ENCODE measurements at places on chromosomes 3 and 15. TPM values are rescaled to one million over a fixed set of nuclear protein-coding genes. Genes with fewer than 3 reads are reported as not detected.
A peak's percentile ranks its signal among the peaks of the same experiment; 100 is the strongest.

- H3K4me1 ChIP-seq, result peaks cover 75% of the 10 kb centered on the region
- H3K36me3 ChIP-seq, result peaks cover 25% of the 10 kb centered on the region
- no peaks in the 10 kb centered on the region for H3K27me3 ChIP-seq
- peak; percentile 58 for DNase-seq
Observed at GRCh38 chr3:56754741-56755417, 46.9 kb downstream of the ARHGEF3 start.

DNA sequence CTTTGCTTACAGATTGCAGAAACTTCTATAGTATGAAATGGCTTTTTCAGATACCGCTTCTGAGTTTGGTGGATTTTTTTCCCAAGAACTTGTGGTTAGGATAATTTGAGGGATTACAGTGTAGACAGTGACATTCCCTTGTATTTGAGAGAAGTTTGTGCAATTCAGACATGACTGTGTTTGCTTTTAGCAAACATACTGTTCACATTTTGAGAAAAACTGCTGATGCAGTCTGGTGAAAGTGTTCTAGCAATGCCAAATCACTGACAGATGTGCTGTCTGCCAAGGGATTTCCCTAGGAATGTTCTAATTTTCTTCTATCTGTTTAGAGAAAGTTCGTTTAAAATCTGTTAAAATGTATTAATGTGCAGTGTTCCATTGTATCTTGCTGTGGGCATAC, 652.6 kb downstream of the FHIT start:
- no peaks in the 10 kb centered on the region for H3K36me3 ChIP-seq
- no peak overlapping the region for H3K4me3 ChIP-seq
- DNase-seq, result no peak
- peaks cover 5% of the 10 kb centered on the region for H3K4me1 ChIP-seq
- H3K27ac ChIP-seq, result no peak overlapping the region

- H3K36me3 ChIP-seq, result no peaks in the 10 kb centered on the region
- DNase-seq, result no peak
Observed at GRCh38 chr3:105584003-105584790, 217.5 kb downstream of the ALCAM start.

DNA sequence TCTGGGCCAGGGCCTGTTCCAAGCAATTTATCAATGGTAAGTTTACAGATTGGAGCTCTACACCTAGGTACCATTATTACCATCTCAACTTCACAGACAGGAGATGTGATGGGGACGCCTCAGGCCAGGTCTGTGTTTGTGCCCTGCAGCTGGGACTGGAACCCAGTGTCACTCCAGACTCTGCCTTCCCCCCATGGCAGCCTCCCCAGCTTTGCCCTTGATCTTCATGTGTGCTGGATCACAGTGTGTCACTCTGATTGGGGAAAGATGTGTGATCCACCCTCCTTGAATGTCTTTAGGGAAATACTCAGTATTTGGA, 59.6 kb downstream of the MGLL start:
- H3K4me3 ChIP-seq, result no peak overlapping the region
- H3K4me1 ChIP-seq, result no peaks in the 10 kb centered on the region
- no peaks in the 10 kb centered on the region for H3K27me3 ChIP-seq
- no peak overlapping the region for H3K27ac ChIP-seq

DNA sequence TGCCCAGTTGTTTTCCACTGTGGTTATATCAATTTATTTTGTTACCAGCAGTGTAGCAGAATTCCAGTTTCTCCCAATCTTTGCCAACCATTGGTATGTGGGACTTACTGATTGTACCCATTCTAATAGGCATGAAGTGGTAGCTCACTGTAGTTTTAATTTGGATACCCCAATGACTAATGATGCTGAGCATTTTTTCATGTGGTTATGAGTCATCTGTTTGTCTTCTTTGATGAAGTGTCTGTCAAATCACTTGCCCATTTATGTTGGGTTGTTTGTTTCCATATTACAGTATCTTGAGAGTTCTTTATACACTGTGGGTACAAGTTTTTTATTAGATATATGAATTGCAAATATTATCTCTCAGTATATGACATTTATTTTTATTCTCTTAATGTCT, 644.3 kb downstream of the NR2F2 start:
- no peaks in the 10 kb centered on the region for H3K27me3 ChIP-seq
- no peak overlapping the region for H3K27ac ChIP-seq
- H3K4me3 ChIP-seq, result no peak overlapping the region

LEKR1 gene
- total RNA-seq, result 0.64 TPM

- DNase-seq, result no peak
- H3K27me3 ChIP-seq, result no peaks in the 10 kb centered on the region
- H3K4me3 ChIP-seq, result no peak overlapping the region
- H3K36me3 ChIP-seq, result no peaks in the 10 kb centered on the region
- no peaks in the 10 kb centered on the region for H3K4me1 ChIP-seq
- no peak overlapping the region for H3K27ac ChIP-seq
Observed at GRCh38 chr3:78204977-78205376, 1165.1 kb downstream of the ROBO2 start.

DNA sequence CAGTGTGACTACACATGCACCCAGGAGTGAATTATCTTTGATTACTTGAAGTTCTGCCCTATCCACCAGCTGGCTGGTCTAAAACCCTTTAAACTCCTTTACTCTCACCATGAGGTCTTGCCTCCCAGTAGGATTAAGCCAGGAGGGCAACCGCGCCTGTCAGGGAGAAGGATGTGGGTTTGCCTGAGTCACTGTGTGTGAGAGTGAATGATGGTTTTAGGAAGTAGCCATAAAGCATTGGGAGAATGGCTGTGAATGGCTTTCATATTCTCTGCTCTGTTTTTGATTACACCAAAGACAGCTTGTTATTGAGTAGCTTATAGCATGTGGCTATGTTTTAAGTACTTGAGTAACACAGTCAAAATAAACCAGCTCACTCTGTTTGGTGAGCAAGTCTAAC, 637.7 kb upstream of the TBL1XR1 start:
- H3K27ac ChIP-seq, result no peak overlapping the region
- no peak for DNase-seq
- no peaks in the 10 kb centered on the region for H3K27me3 ChIP-seq
- H3K36me3 ChIP-seq, result no peaks in the 10 kb centered on the region
- H3K4me3 ChIP-seq, result no peak overlapping the region

GXYLT2 gene
- total RNA-seq, result not detected

DNA sequence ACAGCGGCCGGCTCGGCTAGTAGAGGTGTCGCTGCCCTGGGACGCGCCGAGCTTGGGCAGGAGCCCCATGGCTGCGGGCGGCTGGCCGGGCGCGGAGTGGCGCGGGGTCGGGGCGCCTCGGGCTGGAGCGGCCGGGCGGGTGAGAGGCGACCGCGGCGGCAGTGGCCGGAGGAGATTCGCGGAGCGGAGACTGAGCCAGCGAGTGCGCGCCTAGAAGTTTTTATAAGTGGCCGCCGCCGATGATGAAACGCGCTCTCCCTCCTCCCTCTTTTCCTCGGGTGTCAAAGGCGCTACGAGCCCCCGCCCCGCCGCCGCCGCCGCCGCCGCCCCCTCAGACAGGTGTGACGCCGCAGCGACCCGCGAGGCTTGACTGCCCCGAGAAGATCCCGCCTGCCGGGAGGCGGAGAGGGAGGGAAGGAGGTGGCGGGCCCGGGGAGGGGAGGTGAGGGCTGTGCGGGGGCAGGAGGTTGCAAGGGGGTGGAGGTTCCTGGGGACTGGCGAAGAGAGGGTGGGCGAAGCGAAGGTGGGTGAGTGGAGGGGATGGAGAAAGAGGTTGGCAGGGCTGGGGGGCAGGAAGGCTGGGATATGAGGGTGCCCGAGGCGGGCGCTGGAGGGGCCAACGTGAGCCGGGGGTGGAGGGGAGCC, at the start of gene SLCO2A1:
SLCO2A1 (minus strand) TSS at position 192 of the 645 bp plus-strand sequence; CDS start at position 69, 123 bp downstream.
- no peak for DNase-seq
- H3K4me3 ChIP-seq, result no peak within 1 kb of the TSS
- H3K27me3 ChIP-seq, result peaks cover 16% of the 10 kb centered on the region
- H3K27ac ChIP-seq, result no peak within 1 kb of the TSS

- no peak overlapping the region for H3K27ac ChIP-seq
- no peak for DNase-seq
- H3K4me3 ChIP-seq, result no peak overlapping the region
Observed at GRCh38 chr15:37981775-37982174, 47.3 kb downstream of the TMCO5A start.

DNA sequence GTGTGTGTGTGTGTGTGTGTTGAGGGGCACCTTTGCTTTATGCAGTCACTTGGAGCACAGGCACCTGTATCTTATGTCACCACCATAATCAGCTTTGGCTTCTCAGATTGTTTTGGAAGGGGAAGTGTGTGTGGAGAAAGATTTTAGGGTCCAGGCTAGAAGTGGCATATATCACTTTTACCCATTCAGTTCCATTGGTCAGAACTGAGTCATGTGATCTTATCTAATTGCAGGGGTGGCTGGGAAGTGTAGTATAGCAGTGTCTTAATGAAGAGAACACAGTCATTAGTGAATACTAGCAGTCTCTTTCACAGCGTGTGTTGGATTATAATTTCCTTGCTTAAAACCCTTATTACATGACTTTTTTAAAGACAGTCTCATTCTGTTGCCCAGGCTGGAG, 20.6 kb downstream of the NCK1 start:
- no peaks in the 10 kb centered on the region for H3K27me3 ChIP-seq
- no peak for DNase-seq
- no peaks in the 10 kb centered on the region for H3K36me3 ChIP-seq
- no peak overlapping the region for H3K4me3 ChIP-seq
- H3K27ac ChIP-seq, result no peak overlapping the region
- H3K4me1 ChIP-seq, result peaks cover 66% of the 10 kb centered on the region

DNA sequence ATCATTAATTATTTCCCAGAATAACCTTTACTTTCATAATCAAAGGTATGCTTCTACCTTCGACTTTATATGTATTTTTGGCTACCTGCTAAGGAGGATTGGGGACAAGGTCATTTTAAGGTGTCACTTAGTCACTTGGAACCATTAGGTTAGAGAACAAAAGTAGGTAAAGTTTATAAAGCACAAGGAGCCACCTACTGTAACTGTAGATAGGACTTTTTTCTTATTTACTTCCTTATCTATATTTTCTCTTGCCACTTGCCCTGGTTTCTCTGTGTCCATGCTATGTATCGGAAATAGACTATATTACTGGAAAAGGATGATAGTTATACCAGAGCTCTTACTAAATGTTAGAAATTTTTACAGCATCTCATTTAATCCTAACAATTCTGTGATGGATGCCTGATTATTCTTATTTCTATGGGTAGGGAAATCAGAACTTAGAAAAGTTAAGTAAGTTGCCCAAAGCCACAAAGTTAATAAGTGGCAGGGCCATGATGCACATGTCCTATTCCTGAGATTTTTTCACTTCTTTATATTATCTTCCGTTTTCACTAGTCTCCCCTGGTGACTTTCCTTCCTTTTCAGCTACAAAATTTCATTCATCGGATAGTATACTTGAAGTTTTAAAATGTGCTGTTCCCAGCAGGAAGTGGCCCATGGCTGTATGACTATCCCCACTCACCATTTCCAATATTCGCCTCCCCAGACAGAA, 132.5 kb downstream of the CMSS1 start:
- H3K36me3 ChIP-seq, result no peaks in the 10 kb centered on the region
- no peak overlapping the region for H3K4me3 ChIP-seq
- H3K27me3 ChIP-seq, result no peaks in the 10 kb centered on the region
- H3K4me1 ChIP-seq, result no peaks in the 10 kb centered on the region
- H3K27ac ChIP-seq, result no peak overlapping the region

DNA sequence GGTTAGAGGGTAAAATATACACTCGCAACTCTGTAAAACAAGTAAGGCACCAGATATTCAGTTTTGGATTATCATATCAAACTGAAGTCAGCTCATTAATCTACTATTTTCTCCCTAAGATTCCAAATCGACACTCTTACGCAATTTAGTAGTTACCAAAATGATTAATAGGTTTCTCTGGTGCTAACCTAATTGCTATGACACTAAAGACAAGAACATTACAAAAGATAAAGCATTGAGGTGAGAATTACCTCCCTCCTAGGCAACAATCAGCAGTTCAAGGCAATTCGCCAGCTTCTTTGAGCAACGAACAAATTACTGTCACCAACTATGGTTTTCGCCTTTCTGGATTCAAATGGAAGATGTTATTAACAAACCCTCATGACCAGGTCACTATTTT, 1305.0 kb downstream of the ROBO2 start:
- H3K27ac ChIP-seq, result no peak overlapping the region
- H3K4me3 ChIP-seq, result no peak overlapping the region
- H3K36me3 ChIP-seq, result no peaks in the 10 kb centered on the region
- no peaks in the 10 kb centered on the region for H3K4me1 ChIP-seq

GRCh38 chr3:176814285-176814684, 383.0 kb downstream of the TBL1XR1 start:
- H3K36me3 ChIP-seq, result no peaks in the 10 kb centered on the region
- no peak overlapping the region for H3K4me3 ChIP-seq
- DNase-seq, result no peak
- no peak overlapping the region for H3K27ac ChIP-seq
- no peaks in the 10 kb centered on the region for H3K27me3 ChIP-seq
- no peaks in the 10 kb centered on the region for H3K4me1 ChIP-seq

GREM1 gene
- total RNA-seq, result not detected

NEO1 gene
- 9.1 TPM for total RNA-seq

DNA sequence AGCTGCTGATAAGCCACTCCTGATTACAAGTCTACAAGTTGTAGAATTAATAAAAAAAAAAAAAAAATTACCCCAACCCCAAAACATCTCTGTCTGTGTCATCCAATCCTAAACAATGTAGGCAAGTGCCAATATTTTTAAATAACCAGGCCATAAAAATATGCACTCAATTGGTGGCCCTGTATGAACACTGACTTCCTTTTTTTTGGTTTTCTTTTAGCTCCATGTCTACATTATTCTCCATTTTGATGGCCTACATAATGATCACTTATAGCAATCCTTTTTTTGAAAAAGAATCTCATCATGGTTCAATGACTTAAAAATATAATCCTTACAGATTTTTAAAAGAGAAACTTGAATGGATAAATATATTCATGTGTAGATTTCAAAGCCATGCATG, 72.1 kb downstream of the FOXP1 start:
- H3K4me3 ChIP-seq, result no peak overlapping the region
- no peak overlapping the region for H3K27ac ChIP-seq
- no peak for DNase-seq
- H3K27me3 ChIP-seq, result no peaks in the 10 kb centered on the region
- H3K4me1 ChIP-seq, result peaks cover 24% of the 10 kb centered on the region
- no peaks in the 10 kb centered on the region for H3K36me3 ChIP-seq

CCRL2 gene
- 3.0 TPM for total RNA-seq

- H3K27me3 ChIP-seq, result no peaks in the 10 kb centered on the region
- no peak overlapping the region for H3K27ac ChIP-seq
- H3K4me1 ChIP-seq, result no peaks in the 10 kb centered on the region
- H3K4me3 ChIP-seq, result no peak overlapping the region
Observed at GRCh38 chr3:94704467-94704866, 641.6 kb downstream of the NSUN3 start.

ARHGEF3 gene
- total RNA-seq, result 56.6 TPM

SPATA12 gene
- total RNA-seq, result not detected

GAP43 gene
- total RNA-seq, result not detected

DNA sequence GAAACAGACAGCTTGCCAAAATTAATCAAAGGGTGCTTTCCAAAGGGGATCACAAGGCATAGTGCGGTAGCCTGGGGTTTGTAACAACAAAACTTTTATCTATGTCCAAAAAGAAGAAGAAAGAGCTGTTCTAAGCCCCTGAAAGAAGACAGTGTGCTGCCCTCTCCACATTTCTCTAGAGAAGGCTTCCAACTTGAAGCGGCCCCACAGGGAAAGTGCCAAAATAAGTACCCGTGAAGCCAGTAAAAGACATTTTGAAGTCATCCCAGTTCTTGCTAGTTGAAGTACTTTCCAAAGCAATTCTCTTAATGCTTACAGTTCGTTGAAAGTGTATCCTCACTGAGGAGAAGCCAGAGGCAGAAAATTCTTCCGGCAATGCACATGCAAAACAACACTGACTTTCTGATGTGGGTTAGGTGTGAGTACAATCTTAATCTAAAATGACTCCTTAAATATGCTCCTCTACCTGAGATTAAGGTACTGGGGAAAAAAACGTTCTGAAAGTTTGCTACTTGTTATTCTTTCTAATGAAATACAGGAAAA, 21.3 kb downstream of the GPR15 start:
- H3K4me1 ChIP-seq, result peaks cover 63% of the 10 kb centered on the region
- no peaks in the 10 kb centered on the region for H3K36me3 ChIP-seq
- H3K27ac ChIP-seq, result peak overlapping the region; percentile 22
- no peak for DNase-seq
